Dermis blood vessel endothelial cell (primary cell): ENCODE measurements at places on chromosomes 1 and 21. TPM values are rescaled to one million over a fixed set of nuclear protein-coding genes. Genes with fewer than 3 reads are reported as not detected.

- DNase-seq: peak; percentile 6
Observed at GRCh38 chr21:25572861-25573310, 34.4 kb downstream of the MRPL39 start.

Gene RWDD3
- total RNA-seq: 11.6 and 18.0 TPM in 2 replicates

DNA sequence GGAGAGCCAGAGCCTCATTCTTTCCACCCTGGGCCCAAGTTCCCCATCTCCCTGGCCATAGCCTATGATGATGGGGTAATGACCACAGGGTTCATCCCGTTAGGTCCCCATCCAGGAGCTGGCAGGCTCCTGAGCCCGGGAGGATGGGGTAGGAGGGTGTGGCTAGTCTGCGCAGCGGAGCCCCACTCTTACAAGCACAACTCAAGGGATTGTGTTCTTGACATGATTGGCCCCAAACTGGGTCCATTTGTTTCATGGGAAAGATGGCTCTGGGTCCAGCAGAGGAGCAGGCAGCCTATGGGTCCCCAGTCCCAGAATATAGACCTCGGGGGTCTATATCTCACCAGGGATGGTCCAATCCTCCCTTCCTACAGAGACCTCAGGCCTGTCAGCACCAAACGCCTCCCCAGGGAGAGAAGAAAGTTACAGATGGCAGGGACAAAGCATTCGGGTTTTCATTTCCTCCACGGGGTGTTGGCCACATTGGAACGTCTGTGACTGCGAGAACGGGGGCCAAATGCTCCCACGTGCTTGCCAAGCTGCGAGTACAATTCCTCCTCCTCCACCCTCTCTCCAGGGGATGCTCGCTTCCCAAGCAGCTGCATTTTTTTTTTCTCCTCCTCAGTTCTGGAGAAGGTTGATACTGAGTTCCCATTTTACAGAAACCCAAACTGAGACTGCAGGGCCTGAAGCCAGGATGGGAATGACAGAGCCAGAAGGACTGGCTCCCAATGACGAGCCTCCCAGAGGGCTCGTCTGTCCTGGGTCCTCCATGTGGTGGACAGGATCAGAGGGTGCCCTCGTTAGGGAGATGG lies 71.0 kb downstream of the DHRS3 start:
- no peak for DNase-seq

- no peak for DNase-seq
Observed at GRCh38 chr1:12245116-12245515, 15.3 kb downstream of the VPS13D start.

GRCh38 chr1:178768423-178768822 lies 43.4 kb downstream of the RALGPS2 start:
- peak; percentile 62 for DNase-seq
